ENCODE measurements at places on chromosomes 3 and 15.

- DNase-seq = no peak
Observed at GRCh38 chr3:138732456-138732855, 102.3 kb downstream of the PIK3CB start.

- DNase-seq = peak; percentile 78
Observed at GRCh38 chr3:50235716-50236483, at the start of gene GNAI2. Gene GNAI2 (plus strand): TSS chr3:50236204. CDS start chr3:50236336, 132 bp downstream.

- no peak for DNase-seq
Observed at GRCh38 chr15:72242775-72243370, 11.9 kb upstream of the PKM start.

- no peak for DNase-seq
Observed at GRCh38 chr15:62989366-62990055, 53.0 kb upstream of the TPM1 start.

DNA sequence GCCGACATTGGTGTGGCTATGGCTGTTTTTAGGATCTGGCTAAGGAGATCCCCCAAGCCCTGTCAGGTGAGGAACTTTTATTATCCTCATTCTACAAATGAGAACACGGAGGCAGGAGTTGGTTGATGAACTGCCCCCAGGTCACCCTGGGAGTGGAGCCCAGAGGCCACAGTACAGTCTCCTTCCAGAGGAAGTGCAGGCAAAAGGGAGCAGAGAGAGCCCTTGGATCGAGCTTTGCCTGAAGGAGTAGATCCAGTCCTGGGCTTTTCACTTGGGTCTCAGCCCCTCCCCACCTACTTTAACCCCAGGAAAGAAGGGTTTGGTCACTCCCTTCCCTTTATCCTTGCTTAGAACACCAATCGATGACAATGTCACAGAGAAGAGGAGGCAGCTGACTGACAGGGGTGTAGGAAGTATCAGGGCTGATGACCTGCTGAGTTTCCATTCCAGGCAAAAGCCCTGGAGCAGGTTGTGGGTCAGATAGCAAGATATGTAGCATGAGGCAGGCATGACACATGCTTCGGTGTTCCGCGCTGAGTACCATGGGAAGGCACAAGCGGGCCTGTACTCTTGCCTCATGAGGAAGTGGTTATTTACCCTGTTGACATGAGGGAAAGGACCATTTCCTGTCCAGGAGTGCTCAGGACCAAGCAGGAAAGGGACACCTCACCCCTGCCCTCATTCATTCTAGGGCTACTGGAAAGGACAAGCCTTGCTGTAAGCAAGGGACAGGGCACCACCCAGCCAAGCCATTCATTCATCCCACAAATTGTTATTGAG, 5.8 kb upstream of the PLA2G4D start:
- no peak for DNase-seq

- DNase-seq = no peak
Observed at GRCh38 chr15:67826717-67827561, 1.6 kb downstream of the SKOR1 start.

Data from NCI-H1417 treated with DMSO at 0.1 percent for 48 hours (cell line).